ENCODE measurements at places on chromosomes 11 and 22.

DNA sequence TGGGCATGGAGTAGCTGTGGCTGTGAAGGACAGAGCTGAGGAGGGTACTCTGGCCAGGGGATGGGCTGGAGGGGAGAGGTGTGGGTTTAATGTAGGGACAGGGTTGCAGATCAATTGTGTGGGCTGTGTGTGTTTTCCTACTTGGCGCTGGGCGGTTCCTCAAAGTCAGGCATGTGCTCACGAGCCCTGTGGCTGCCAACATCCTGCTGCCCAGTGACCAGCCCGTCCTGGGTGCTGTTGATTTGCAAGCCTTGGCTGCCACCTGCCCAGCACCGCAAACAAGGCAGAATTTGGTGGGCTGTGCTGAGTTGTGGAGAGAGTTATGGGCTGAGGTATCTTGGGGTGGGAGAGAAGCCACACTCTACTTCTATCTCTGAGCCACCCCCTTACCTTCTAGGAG is 69.2 kb downstream of the SCN3B start:
- DNase-seq, result no peak

DNA sequence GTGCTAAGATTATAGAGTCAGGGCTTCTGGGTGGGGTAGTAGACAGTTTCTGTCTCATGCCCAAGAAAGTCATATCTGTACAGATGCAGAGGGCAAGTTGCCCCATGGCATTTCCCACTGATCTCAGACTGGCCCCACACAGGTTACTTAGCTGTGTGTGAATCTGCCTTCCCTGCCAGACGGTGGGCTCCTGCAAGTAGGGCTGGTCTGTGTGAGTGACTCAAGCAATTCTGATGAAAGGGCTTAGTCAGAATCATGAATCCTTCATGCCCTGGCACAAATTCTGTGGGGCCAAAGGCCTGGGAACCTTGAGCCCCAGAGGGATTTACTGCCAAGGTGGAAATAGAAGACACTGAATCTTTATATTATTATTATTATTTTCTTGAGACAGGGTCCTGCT is 30.4 kb downstream of the USH1C start:
- no peak for DNase-seq

GRCh38 chr22:20080445-20080775 is 369 bp downstream of the DGCR8 start:
- peak; percentile 55 for DNase-seq

DNA sequence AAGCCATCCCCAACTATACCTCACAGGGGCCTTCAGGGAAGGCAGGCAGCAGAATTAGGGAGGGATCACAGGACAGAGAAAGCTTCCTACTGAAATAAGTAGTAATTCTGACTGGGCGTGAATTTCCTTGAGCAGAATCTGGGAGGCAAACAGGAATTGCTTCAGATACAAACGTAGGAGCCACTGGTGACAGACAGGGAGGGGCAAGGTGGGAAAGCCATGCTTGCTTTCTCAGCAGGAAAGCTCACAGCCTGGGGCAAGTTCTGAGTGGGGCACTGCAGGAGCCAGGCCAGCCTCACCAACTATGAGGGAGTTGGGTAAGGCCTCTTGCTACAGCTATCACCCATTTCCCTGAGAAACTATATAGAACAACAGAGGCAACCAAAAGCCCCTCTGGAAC is 43.6 kb downstream of the ARHGAP32 start:
- DNase-seq, result no peak

GRCh38 chr11:19810852-19811251 is 98.2 kb downstream of the NAV2 start:
- DNase-seq, result no peak

- peak; percentile 87 for DNase-seq
These were observed 10.2 kb upstream of the LRRC32 start for GRCh38 chr11:76680518-76681425.

DNA sequence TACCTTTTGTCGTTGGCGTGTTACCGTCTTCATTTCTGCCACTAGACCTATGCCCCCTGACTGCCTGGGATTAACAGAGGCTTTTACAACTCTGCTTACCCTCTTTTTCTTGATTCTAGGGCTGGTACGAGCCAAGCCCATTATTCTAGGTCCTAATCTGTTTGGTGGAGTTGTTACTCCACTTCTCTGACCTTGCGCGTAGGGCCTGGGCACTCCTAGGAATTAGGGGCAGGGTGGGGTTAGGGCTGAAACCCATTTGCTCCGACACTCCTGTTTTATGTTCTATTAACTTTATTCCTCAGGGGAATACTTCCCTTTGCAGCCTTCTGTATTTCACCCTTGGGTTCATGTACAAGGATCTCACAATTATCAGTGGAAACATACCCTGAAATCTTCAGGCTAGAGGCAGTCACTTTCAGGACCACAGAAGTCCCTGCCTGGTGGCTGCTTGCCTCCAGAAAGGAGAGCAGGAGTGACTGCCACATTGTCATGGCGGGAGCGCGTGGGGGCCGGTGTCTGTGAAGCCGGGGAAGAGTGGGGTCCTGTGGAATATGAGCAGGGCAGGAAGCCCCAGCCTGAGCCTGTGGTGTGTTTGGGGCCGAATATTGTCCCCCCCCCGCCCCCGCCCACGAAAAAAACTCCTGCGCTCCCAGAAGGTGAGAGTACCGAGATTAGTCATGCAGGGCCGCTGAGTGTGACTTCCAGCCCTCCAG is 731 bp upstream of the SLC37A2 start:
- no peak for DNase-seq

GRCh38 chr11:88480223-88480622 is 142.7 kb upstream of the CTSC start:
- DNase-seq, result no peak

GRCh38 chr22:30161051-30161469 is 80.8 kb downstream of the HORMAD2 start:
- no peak for DNase-seq

DNA sequence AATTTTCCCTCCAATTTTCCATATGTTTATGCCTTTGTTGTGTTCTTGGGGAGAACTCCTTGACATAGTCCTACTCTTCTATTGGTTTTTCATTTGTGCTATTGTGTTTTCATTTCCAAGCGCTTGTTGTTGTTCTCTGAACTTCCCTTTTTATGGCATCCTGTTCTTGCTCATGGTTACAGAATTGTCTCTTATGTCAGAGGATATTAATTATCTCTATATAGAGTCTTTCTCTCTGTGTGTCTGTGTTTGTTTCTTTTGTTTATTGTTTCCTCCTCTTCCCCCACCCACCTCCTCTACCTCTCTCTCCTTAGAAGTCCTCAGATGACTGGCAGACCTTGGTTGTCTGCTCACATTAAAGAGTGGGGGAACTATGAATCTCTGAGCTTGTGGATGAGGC is 69.9 kb downstream of the HORMAD2 start:
- DNase-seq, result no peak

DNA sequence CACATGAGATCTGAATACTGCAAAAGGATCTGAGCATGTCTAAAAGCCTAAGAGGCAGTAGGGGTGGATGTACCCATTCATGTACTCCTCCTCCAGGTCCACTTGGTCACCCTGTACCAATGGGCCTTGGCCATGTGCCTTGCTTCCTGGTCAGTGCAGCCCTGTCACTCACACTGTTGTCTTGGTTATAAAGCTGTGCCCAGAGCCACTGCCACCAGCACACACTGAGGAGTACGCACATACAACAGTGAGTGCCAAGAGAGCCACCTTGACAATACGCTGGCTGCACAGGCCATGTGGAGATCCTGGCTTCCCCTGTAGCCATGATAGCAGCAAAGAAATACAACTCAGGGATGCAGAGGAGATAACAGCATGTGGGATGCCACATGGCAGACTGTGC is 96.4 kb upstream of the LDLRAD3 start:
- no peak for DNase-seq

DNA sequence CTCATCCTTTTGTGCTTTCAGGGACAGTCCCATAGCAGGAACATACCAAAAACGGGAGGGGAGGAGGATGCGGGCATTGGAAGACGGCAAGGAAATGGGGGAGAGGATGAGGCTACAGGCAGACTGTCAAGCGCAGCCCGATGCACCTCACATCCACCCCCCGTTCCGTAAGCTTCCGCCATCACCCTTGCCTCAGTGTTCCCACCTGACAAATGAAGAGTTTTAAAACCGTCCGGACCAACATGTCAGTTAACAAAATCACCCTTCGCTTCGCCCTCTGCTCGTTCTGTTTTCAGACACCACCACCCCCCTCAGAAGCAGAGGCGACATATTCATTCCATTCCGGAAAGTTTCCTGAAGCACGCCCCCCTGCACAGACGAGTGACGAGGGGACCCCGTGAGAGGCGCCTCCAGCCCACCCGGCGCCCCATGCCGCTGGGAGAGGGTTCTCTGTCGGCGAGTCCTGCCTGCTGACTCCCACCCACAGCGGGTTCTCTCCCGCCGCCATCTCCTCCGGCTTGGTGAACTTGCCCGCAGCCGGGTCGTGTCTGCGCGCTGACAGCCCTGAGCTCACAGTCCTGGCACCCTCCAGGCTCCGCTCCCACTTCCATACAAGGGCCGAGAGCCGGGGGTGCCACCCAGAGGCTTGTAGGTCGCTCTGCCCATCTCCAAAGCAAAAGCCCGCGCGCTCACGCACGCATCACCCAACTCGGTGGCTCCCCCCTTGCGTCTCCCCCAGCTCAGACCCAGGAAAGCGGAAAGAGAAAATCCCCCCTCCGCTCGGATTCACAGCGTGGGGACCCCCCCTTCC is 1.5 kb downstream of the IGSF9B start:
- DNase-seq, result no peak

DNA sequence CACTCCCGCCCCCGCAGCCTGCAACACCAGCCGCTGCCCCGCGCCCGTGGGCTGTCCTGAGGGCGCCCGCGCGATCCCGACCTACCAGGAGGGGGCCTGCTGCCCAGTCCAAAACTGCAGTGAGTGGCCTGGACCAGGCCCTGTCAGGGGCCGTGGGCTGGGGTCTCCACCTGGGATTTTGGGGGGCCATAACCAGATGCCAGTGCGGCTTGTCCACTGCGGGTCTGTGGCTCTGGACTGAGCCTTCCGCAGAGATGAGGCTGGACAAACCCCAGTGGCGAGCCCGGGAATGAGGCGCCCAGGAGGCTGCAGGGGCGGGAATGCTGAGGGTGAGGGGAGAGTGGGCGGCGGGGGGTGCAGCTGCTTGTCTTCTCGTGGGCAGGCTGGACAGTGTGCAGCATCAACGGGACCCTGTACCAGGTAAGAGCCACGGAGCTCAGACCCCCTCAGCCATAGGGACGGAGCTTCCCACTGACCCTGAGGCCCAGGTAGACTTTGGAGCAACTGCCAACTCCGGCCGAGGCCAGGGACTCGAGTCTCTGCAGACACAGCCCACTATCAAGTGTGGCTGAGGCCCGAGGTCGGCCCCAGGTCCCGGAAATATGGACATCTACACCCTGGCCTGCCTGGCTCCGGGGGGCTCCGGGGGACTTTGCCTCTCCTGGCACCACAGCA is 24.8 kb upstream of the MUC5B start:
- DNase-seq, result no peak

- DNase-seq, result no peak
These were observed 1.5 kb downstream of the PDE2A start for GRCh38 chr11:72672597-72673238.

GRCh38 chr11:96284917-96285316 is 58.1 kb downstream of the MAML2 start:
- DNase-seq, result no peak

- no peak for DNase-seq
These were observed 368 bp upstream of the CHORDC1 start for GRCh38 chr11:90223248-90223585.

GRCh38 chr22:19723232-19723982 is at the start of gene GP1BB:
Gene GP1BB (plus strand): TSS chr22:19723539. CDS start chr22:19723570, 31 bp downstream.
- DNase-seq, result peak; percentile 87

GRCh38 chr11:36212564-36213392 is 76.4 kb downstream of the COMMD9 start:
- no peak for DNase-seq

- no peak for DNase-seq
These were observed 91.2 kb downstream of the PIWIL4 start for GRCh38 chr11:94658386-94658785.

DNA sequence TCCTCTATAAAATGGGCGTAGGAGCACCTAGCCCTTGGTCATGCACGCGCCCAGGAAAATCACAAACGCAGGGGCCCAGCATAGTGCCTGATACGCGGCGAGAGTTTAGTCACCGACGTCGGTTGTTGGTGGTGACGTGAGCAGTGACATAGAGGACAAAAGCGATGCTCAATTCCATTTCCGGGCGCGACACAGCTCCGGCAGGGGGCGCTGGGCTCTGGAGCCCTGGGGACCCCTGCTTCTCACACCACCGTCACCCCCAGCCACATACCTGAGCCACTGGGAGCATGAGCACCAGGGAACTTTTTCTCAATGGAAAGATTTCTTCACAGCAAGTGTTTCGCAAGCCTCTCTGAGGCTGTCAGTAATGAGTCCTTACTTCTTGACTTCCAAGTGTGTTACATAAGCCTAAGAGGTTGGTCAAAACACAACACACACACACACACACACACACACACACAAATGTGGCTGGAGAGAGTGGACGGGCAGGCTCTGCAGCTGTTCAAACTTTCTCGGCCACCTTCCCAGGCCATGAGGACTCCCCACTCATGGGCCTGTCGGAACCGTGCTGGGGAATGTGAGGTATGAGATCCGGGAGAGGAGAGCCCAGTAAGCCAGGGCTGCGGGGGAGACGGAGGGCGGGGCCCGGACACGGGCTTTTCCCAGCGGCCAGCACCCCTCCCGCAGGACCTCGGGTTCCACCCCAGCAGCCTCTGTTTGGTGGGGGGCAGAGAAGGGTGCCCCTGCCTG is 36.9 kb upstream of the LINC01488 start:
- no peak for DNase-seq

- no peak for DNase-seq
These were observed 160.1 kb upstream of the NECTIN1 start for GRCh38 chr11:119889111-119889510.

DNA sequence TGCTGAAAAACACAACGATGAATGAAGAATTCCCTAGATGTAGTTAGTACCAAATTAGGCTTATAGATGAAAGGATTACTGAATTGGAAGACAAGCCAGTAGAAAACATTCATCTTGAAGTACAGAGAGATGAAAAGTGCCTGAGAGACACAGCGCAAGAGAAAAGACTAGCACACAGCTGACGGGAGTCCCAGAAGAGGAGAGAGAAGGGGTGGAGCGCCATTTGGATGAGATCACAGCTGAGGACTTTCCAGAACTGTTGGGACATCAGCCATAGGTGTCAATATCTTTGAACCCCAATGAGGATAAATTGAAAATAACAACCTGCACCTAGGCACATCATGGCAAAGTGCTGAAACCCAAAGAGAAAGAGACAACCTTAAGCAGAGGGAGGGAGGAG is 25.2 kb downstream of the ALG12 start:
- no peak for DNase-seq

DNA sequence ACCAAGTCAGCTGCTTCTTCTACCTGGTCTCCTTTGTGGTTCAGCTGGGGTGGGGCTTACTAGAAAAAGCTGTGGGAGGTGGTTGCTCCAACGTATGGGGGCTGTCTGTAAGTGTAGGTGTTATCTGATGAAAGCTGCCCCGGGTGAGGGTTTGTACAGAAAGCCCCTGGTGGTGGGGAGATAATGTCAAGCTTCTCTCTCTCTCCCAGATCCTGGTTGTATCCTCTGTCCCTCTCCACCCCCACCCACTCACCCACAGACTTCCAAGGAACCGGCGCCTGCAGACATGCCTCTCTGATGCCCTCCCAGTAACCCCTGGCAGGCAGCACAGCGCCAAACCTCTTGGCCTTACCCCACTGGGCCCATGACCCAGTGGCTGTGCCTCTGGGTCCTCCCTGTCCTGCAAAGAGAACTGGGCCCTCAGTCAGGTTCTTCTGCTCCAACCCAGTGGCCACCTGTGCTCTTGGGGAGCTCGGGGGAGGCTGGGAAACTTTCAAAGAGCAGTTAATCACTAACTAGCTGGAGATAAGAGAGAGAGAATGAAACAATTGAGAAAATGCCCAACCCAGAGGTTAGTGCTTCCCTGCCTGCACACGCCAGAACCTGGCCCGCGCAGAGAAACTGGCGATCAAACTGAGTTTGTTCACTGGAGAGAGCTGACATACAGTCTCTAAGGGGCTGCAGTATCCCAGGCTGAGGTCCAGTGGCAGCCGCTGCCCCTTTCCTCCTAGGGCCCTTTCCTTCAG is 20.4 kb upstream of the EHF start:
- no peak for DNase-seq

Data from HuH-7.5 (cell line).